ENCODE measurements at places on chromosomes 7 and 10. TPM values are rescaled to one million over a fixed set of nuclear protein-coding genes. Genes with fewer than 3 reads are reported as not detected.

- no peak for DNase-seq
Observed at GRCh38 chr10:67257427-67258144, 331.8 kb downstream of the LRRTM3 start.

- DNase-seq, result no peak
Observed at GRCh38 chr7:39300276-39300675, 265.9 kb upstream of the YAE1 start.

- no peak for DNase-seq
Observed at GRCh38 chr10:87862679-87863052, 667 bp downstream of the KLLN start.

- DNase-seq, result no peak
Observed at GRCh38 chr10:3837647-3838459, 52.8 kb upstream of the KLF6 start.

GRCh38 chr7:65373608-65374351, at the start of gene ZNF92:
Gene ZNF92, plus strand, starts transcription at chr7:65373855. Its CDS starts 143 bp downstream, at chr7:65373998.
- DNase-seq, result peak; percentile 99

- DNase-seq, result no peak
Observed at GRCh38 chr10:86756511-86757112, at the start of gene BMPR1A. Gene BMPR1A, plus strand, starts transcription at chr10:86756619. Its CDS starts 119,400 bp downstream, at chr10:86876019.

GRCh38 chr7:81687062-81687461, 82.8 kb downstream of the HGF start:
- no peak for DNase-seq

- DNase-seq, result no peak
Observed at GRCh38 chr10:124343351-124344265, 75.1 kb downstream of the OAT start.

- DNase-seq, result no peak
Observed at GRCh38 chr10:964321-964987, 23.8 kb upstream of the GTPBP4 start.

DNA sequence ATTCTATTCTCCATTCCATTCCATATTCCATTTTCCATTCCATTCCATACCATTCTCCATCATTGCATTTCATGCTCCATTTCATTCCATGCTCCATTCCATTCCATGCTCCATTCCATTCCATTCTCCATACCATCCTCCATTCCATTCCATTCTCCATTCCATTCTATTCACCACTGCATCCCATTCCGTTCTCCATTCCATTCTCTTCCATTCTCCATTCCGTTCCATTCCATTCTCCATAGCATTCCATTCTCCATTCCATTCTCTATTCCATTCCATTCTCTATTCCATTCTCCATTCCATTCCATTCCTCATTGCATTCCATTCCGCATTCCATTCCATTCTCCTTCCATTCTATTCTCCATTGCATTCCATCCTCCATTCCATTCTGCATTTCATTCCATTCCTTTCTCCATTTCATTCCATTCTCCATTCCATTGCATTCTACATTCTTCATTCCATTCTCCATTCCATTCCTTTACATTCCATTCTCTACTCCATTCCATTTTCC, 84.0 kb downstream of the NSUN6 start:
- no peak for DNase-seq

GRCh38 chr7:152596824-152597223, 79.1 kb downstream of the XRCC2 start:
- DNase-seq, result no peak

- no peak for DNase-seq
Observed at GRCh38 chr10:132908621-132909295, 33.6 kb downstream of the CFAP46 start.

GRCh38 chr7:122600042-122600441, 98.9 kb downstream of the RNF133 start:
- no peak for DNase-seq

DNA sequence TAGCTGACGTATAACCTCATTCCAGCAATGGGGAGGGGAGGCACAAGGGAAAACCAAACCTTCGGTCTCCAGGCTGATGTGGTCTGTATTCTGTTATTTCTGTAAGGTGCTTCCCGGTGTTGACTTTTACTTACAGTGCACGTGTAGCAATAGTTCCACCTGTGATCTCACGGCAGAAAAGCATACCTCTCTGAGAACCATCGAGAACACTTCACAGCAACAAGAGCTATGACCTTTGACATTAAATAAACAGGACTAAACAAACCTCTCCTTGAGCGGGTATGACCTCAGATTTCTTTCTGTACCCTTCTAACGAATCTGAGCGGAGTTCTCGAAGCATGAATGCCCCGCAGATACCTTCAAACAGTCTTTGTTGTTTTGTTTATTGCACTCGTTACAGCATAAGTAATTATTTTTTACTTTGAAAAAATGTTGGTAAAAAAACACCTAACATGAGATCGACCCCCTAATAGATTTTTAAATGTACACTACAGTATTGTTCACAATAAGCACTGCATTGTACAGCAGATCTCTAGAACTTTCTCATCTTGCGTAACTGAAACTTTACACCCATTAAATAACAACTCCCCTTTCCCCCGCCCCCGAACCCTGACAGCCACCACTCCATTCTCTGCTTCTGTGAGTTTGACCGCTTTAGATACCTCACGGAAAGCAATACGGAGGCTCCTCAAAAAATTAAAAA, 282.3 kb downstream of the GATA3 start:
- no peak for DNase-seq

Gene GCK
- total RNA-seq, result 0.15 TPM

Gene NANOS1
- total RNA-seq, result 0.27 TPM

Gene TMEM225B
- not detected for total RNA-seq

Gene SLC25A28
- 35.7 TPM for total RNA-seq

Gene PLCE1
- total RNA-seq, result 57.6 TPM

Gene DLX6
- total RNA-seq, result not detected

Gene HTRA1
- 37.0 TPM for total RNA-seq

Gene WASL
- 93.3 TPM for total RNA-seq

Gene CALHM1
- total RNA-seq, result not detected

Measured in left colon (tissue), 2 donors.